ENCODE measurements at places on chromosomes 2 and 18. TPM values are rescaled to one million over a fixed set of nuclear protein-coding genes. Genes with fewer than 3 reads are reported as not detected.

TMBIM1 gene
- 208 TPM for polyA plus RNA-seq

FLACC1 gene
- 1.1 TPM for polyA plus RNA-seq

MC5R gene
- not detected for polyA plus RNA-seq

TFPI gene
- polyA plus RNA-seq, result 24.6 TPM

CTDP1 gene
- polyA plus RNA-seq, result 7.0 TPM

All from heart left ventricle (tissue), 16 donors.